Endothelial cell of umbilical vein (primary cell): ENCODE measurements at places on chromosomes 3 and 15. TPM values are rescaled to one million over a fixed set of nuclear protein-coding genes. Genes with fewer than 3 reads are reported as not detected.

- peaks cover 13% of the 10 kb centered on the region for H3K4me1 ChIP-seq
- peak overlapping the region; percentile 92 for H3K4me3 ChIP-seq
- H3K27ac ChIP-seq: peak overlapping the region; percentile 32
- H3K27me3 ChIP-seq: no peaks in the 10 kb centered on the region
Observed at GRCh38 chr3:88150371-88150770, 612 bp downstream of the C3orf38 start.

- no peak for DNase-seq
- no peaks in the 10 kb centered on the region for H3K27me3 ChIP-seq
- no peaks in the 10 kb centered on the region for H3K36me3 ChIP-seq
Observed at GRCh38 chr3:18649666-18650363, 224.7 kb upstream of the SATB1 start.

The FRMD5 gene
- 16.7 and 18.2 TPM in 2 replicates for total RNA-seq

DNA sequence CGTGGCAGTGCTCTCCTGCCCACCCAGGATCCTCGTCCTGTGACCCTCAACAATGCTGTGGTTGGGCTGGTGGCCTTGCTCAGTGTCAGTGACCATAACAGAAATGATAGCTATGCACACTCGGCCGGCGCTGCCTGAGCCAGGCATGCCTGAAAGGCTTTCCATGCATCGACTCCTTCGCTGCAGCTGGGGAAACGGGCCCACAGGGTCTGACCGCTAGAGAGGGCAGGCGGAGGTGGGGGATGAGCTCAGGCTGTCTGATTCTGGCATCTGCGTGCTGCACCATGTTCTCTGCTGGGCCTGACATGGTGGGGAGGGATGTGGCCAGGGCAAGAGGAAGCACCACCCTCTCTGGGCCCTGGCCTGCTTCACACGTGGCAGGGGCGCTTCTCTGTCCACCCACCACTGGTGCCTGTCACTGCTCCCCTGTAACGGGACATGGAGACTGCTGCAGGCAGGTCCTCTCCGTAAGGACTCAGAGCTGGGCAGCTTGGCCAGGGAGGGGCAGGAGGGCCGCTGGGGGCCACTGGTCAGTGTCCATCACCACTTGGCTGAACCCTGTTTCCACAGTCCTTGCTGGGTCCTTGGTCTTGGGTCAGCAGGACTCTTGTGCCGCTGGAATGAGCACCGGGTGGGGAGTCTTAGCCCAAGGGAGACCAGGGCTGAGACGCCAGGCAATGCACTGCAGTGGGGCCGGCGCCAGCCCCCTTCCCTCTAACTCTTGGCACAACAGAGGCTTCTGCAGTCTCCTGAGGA, 64.1 kb upstream of the RPL32 start:
- H3K36me3 ChIP-seq: peaks cover 22% of the 10 kb centered on the region
- H3K4me1 ChIP-seq: no peaks in the 10 kb centered on the region
- no peak overlapping the region for H3K4me3 ChIP-seq
- no peak overlapping the region for H3K27ac ChIP-seq
- H3K27me3 ChIP-seq: no peaks in the 10 kb centered on the region

The KBTBD13 gene
- not detected in 2 replicates for total RNA-seq

DNA sequence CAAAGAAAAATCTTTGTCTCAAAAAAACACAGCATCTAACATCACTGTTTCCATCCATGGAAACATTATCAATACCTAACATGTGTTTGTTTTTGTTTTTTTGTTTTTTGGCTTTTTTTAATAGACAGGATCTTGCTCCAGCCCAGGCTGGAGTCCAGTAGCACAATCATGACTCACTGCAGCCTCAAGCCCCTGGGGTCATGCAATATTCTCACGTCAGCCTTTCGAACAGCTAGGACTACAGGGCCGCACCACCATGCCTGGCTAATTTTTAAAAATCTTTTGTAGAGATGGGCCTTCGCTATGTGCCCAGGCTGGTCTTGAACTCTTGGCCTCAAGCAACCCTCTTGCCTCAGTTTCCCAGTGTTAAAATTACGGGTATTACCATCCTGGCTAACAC, 52.8 kb downstream of the RAF1 start:
- peaks cover 15% of the 10 kb centered on the region for H3K36me3 ChIP-seq
- H3K4me1 ChIP-seq: no peaks in the 10 kb centered on the region
- no peak overlapping the region for H3K4me3 ChIP-seq
- DNase-seq: no peak
- no peak overlapping the region for H3K27ac ChIP-seq

The TP63 gene
- not detected in 2 replicates for total RNA-seq

GRCh38 chr3:123457841-123458240, 9.0 kb upstream of the ADCY5 start:
- H3K27ac ChIP-seq: no peak overlapping the region
- H3K36me3 ChIP-seq: no peaks in the 10 kb centered on the region

The MLF1 gene
- 5.3 and 8.8 TPM in 2 replicates for total RNA-seq

GRCh38 chr3:25080461-25080860, 347.6 kb upstream of the RARB start:
- no peak for DNase-seq
- no peaks in the 10 kb centered on the region for H3K27me3 ChIP-seq
- no peak overlapping the region for H3K27ac ChIP-seq
- no peaks in the 10 kb centered on the region for H3K4me1 ChIP-seq

The TMCO5A gene
- total RNA-seq: not detected in 2 replicates

DNA sequence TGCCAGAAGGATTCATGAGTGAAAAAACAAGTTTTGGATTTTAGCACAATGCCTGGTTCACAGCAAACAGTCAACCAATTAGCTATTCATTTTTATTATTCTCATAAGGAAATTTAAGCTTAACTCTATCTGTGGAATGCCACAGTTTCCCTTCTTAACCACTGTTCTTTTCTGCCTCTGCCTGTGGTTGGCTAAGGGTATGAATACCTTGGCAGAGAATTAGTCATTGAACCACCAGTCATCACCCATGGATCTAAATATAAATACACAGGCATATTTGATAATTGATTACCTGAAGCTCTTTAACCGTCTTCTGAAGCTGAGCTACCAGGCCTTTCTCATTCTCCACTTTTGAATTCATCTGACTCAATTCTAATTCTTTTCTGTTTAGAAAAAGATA, 79.9 kb downstream of the MYH15 start:
- H3K36me3 ChIP-seq: no peaks in the 10 kb centered on the region
- DNase-seq: no peak
- H3K4me1 ChIP-seq: no peaks in the 10 kb centered on the region
- no peak overlapping the region for H3K4me3 ChIP-seq
- H3K27ac ChIP-seq: no peak overlapping the region
- no peaks in the 10 kb centered on the region for H3K27me3 ChIP-seq

DNA sequence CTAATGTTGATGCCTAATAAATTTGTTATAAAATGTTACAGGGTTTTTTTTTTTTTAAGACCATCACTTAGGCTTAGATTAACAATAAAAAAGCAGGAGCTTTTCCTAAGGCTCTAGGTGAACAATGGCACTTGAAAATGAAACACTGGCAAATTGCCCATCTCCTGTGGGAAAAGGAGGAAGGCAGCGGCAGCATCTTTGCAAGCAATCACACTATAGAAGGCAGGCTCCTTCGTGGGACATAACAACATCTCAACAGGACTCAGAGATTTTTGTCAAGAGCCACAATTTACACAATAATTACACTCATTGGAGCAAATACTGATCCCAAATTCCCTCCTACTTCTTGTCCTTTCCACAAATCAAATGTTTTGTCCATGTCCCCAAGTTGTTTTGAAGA, 646.7 kb downstream of the ROBO2 start:
- no peaks in the 10 kb centered on the region for H3K36me3 ChIP-seq
- no peaks in the 10 kb centered on the region for H3K27me3 ChIP-seq
- no peak for DNase-seq
- H3K27ac ChIP-seq: no peak overlapping the region

DNA sequence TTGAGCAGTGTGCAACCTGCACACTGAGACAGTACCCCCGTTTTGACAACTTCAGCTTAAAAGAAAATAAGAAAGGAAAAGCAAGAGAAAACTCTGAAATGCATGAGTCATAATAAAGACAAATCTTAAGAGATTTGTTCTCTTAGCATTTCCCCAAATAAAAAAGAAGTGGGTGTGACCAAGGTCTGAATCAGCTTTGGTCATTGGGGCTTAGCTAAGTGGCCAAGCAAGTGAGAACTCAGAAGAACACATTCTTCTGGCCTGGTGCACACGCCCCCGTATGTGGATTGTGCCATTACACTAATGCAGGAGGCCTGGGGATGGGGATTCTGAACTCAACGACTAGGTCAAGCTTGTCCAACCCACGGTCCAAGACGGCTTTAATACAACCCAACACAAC, 56.9 kb upstream of the PDZRN3 start:
- H3K4me3 ChIP-seq: no peak overlapping the region
- no peaks in the 10 kb centered on the region for H3K27me3 ChIP-seq
- no peak for DNase-seq
- no peak overlapping the region for H3K27ac ChIP-seq

DNA sequence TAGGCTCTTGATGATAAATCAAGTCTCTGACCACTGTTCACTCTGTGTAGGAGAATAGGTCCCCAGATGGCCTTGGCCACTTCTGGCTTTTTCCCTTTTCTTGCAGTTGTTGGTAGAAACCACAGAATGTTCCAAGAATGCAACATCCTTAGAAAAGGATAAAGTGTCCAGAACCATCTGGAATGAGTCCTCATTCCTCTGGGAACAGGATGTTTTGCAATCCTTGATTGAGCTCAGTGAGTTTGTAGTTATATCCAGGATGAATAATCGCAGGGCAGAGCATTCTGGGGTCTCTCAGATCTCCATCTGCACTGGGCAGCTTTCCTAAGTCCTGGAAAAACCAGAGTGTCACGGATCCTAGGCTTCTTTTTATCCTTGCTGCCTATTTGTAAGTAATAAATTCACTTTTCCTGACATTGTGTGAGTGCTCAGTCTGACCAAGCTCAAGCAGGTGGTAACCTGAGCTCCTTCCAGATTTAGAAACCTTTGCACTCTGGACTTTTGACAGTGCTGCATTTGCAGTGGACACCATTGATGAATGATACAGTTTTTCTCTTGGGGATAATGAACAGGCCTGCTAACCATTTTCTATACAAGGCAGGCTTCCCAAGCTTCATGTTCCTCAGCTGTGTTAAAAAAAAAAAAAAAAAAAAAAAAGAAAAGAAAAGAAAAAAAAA, 1028.6 kb downstream of the OTOL1 start:
- no peak for DNase-seq
- H3K4me1 ChIP-seq: no peaks in the 10 kb centered on the region
- H3K36me3 ChIP-seq: no peaks in the 10 kb centered on the region

- no peaks in the 10 kb centered on the region for H3K36me3 ChIP-seq
- no peaks in the 10 kb centered on the region for H3K27me3 ChIP-seq
Observed at GRCh38 chr3:135240426-135240825, 445.4 kb downstream of the EPHB1 start.

The CDC25A gene
- 18.4 and 19.0 TPM in 2 replicates for total RNA-seq

- no peaks in the 10 kb centered on the region for H3K27me3 ChIP-seq
- DNase-seq: no peak
- H3K4me3 ChIP-seq: no peak overlapping the region
- H3K27ac ChIP-seq: no peak overlapping the region
- H3K4me1 ChIP-seq: no peaks in the 10 kb centered on the region
- H3K36me3 ChIP-seq: no peaks in the 10 kb centered on the region
Observed at GRCh38 chr3:133192967-133193366, 154.8 kb downstream of the TMEM108 start.

DNA sequence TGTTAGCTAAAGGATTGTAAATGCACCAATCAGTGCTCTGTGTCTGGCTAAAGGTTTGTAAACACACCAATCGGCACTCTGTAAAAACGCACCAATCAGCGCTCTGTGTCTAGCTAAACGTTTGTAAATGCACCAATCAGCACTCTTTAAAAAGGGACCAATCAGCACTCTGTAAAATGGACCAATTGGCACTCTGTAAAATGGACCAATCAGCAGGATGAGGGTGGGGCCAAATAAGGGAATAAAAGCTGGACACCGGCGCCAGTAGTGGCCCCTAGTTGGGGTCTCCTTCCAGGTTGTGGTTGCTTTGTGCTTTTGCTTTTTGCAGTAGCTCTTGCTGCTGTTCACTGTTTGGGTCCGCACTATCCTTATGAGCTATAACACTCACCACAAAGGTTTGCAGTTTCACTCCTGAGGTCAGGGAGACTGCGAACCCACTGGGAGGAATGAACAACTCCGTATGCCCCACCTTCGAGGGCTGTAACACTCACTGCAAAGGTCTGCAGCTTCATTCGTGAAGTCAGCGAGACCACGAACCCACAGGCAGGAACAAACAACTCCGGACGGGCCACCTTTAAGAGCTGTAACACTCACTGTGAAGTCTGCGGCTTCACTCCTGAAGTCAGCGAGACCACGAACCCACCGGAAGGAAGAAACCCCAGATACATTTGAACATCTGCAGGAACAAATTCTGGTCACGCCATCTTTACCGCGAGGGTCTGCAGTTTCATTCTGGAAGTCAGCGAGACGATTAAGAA, 1.1 kb upstream of the SUCLG2 start:
- no peak overlapping the region for H3K27ac ChIP-seq
- no peak for DNase-seq
- peaks cover 9% of the 10 kb centered on the region for H3K4me1 ChIP-seq
- H3K27me3 ChIP-seq: no peaks in the 10 kb centered on the region

The LRCH3 gene
- 60.3 and 71.2 TPM in 2 replicates for total RNA-seq

The MANF gene
- total RNA-seq: 248 and 254 TPM in 2 replicates

- no peak overlapping the region for H3K4me3 ChIP-seq
- H3K4me1 ChIP-seq: no peaks in the 10 kb centered on the region
- H3K36me3 ChIP-seq: no peaks in the 10 kb centered on the region
- no peaks in the 10 kb centered on the region for H3K27me3 ChIP-seq
- H3K27ac ChIP-seq: no peak overlapping the region
Observed at GRCh38 chr3:151479452-151479851, 18.6 kb upstream of the IGSF10 start.

DNA sequence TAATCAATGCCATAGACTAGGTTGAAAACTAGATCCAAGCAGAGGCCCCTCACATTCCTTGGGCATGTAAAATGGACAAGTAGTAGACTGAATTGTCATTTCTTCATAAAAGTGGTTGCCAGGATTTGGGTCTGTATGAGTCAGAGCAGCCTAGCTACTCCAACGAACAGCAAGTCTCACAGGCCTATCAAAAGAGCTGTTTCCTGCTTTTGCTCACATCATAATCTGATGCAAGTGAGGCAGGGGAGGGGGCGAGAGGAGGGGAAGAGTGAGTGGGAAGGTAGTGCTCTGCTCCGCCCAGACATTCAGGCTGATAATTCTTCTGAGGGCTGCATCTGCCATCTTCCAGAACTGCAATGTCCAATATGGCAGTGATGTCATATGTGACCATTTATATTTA, 228.9 kb upstream of the PRICKLE2 start:
- H3K4me3 ChIP-seq: no peak overlapping the region
- no peaks in the 10 kb centered on the region for H3K4me1 ChIP-seq
- no peak for DNase-seq
- H3K36me3 ChIP-seq: no peaks in the 10 kb centered on the region
- no peak overlapping the region for H3K27ac ChIP-seq

DNA sequence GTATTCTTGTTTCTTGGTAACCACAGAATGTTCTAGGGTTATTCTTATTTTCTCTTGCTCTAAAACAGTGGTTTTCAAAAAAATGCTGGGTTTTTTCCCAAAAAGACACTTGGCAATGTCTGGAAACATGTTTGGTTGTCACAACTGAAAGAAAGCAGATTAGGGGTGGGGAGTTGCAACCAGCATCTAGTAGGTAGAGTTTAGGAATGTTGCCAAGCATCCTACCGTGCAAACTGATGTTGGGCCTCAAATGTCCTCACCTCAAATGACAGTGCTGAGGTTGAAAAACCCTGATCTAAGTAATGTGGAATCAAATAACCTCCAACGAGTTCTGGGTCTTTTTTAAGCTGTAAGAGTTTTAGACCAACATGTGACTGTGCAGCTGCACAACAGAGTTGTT, 270.5 kb upstream of the STT3B start:
- H3K36me3 ChIP-seq: no peaks in the 10 kb centered on the region
- no peak overlapping the region for H3K27ac ChIP-seq
- no peak for DNase-seq
- no peaks in the 10 kb centered on the region for H3K27me3 ChIP-seq

The MEGF11 gene
- not detected in 2 replicates for total RNA-seq
